Tibial nerve (tissue), 4 donors: ENCODE measurements at places on chromosomes 3 and 15. TPM values are rescaled to one million over a fixed set of nuclear protein-coding genes. Genes with fewer than 3 reads are reported as not detected.

DNA sequence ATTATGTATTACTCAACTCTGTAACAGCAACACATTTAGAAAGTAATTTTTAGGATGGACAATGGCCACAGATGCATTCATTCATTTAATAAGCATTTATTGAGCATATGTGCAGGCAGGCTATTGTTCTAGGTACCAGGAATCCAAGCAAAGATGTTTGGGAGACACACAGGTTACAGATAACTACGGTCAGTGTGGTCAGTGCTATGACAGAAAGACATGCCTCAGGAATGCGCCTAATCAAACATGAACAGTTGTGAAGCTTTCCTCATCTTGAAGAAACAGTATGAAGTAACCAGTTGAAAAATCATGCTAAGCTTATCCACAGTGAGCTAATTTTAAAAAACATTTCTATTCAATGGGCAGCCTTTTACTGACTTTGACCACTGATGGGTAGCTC is 155.4 kb upstream of the CCDC54 start:
- no peak overlapping the region for H3K27ac ChIP-seq
- H3K4me1 ChIP-seq = no peaks in the 10 kb centered on the region
- no peaks in the 10 kb centered on the region for H3K27me3 ChIP-seq
- no peak overlapping the region for H3K4me3 ChIP-seq

DNA sequence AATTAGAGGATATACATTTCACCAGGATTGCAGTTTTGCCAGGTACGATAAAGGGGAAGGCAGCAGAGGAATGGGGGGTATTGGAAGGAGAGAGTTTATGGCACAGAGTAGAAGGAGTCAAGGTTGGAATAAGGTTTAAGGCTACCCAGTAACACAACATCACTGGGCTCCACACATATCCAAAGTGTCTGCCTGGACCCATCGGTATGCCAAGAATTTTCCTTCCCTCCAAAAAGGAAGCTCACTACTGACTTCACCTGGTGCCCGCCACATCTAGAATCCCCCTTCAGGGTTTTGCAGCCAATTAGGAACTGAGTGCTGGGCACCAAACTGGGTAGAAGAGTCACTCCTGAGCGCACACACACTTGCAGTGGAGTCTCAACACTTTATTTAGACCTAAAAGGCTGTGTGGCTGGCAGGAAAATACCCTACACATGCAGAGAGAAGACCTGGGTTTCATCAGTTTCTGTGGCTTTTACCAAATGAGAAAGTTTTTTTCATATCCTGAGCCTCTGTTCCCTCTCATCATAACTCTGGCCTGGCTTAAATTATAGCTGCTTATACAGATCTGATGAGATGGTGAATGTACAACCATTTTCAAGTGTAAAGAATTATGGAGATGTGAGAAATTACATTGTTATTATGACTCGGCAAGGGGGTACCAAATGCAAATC is 190.8 kb upstream of the LPP start:
- H3K27ac ChIP-seq = no peak overlapping the region
- peaks cover 11% of the 10 kb centered on the region for H3K4me1 ChIP-seq
- no peak for DNase-seq
- no peaks in the 10 kb centered on the region for H3K27me3 ChIP-seq

GRCh38 chr3:179244878-179245277 is 6.0 kb downstream of the KCNMB3 start:
- H3K36me3 ChIP-seq = peaks cover 23% of the 10 kb centered on the region
- no peak for DNase-seq
- no peaks in the 10 kb centered on the region for H3K27me3 ChIP-seq

DNA sequence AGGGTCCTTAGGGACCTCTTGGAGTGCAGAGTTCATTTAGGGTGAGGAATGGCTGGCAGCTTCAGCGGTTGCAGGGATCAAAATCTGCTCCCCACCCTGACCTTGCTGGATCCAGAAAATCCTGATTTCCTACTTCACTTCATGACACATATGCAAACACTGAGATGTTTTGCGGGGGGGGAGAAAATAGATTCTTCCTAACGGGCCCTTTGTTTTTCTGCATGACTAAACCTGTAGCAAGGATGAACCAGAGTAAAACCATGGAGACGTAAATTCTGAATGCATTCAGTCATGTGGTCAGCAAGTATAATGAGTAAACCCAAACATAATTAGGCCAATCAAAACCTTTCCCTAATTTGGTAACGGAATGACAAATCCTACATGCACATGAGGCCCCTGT is 20.0 kb upstream of the RBP1 start:
- H3K4me1 ChIP-seq = no peaks in the 10 kb centered on the region
- no peak overlapping the region for H3K27ac ChIP-seq
- no peaks in the 10 kb centered on the region for H3K27me3 ChIP-seq
- H3K36me3 ChIP-seq = no peaks in the 10 kb centered on the region
- no peak overlapping the region for H3K4me3 ChIP-seq

- H3K36me3 ChIP-seq = no peaks in the 10 kb centered on the region
- H3K27me3 ChIP-seq = no peaks in the 10 kb centered on the region
- no peak overlapping the region for H3K27ac ChIP-seq
Observed at GRCh38 chr3:121757087-121757811, 7.7 kb upstream of the GOLGB1 start.

GRCh38 chr3:127053979-127054378 is 71.1 kb downstream of the PLXNA1 start:
- no peak overlapping the region for H3K4me3 ChIP-seq
- H3K27ac ChIP-seq = no peak overlapping the region
- no peaks in the 10 kb centered on the region for H3K27me3 ChIP-seq
- peak; percentile 11 for DNase-seq

- H3K4me3 ChIP-seq = no peak overlapping the region
- no peaks in the 10 kb centered on the region for H3K27me3 ChIP-seq
- H3K36me3 ChIP-seq = no peaks in the 10 kb centered on the region
- no peak overlapping the region for H3K27ac ChIP-seq
Observed at GRCh38 chr3:56197259-56197965, 270.9 kb downstream of the ERC2 start.

DNA sequence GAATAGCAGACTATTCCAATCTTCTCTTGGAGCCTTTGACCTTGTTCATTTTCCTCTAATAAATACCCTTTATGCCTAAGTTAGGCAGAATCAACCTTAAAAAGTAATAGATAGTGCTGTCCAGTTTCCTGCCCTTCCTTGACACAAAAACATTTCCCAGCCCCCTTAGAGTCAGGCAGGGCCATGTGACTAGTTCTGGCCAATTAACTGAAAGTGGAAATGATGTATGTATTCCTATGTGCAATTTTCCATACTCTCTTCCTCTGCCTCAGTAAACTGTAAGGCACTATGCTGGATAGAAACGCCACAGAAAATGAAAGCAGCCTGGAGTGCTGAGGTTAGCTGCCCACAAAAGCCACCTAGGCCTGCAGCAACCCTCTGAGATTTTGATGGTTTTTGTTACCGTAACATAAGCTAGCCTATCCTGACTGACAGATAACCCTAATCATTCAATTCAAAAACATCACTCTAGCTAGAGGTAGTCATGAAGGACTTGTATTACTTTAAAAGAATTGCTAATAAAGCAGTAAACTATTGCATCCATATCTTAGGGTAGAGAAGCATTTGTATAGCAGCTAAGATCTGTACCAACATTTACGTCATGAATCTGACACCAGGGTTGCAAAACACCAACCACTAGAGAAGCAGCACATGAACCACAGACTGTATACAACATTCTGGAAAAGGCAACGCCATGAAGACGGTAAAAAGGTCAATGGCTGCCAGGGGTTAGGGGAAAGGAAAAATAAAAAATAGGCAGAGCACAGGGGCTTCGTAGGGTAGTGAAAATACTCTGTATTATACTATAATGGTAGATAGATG is 112.9 kb downstream of the ULK4 start:
- no peak overlapping the region for H3K4me3 ChIP-seq
- no peak overlapping the region for H3K27ac ChIP-seq
- H3K4me1 ChIP-seq = no peaks in the 10 kb centered on the region
- H3K27me3 ChIP-seq = no peaks in the 10 kb centered on the region

GRCh38 chr15:39869858-39870515 is 50.1 kb downstream of the GPR176 start:
- DNase-seq = peak; percentile 21
- no peak overlapping the region for H3K4me3 ChIP-seq
- no peaks in the 10 kb centered on the region for H3K36me3 ChIP-seq
- no peaks in the 10 kb centered on the region for H3K4me1 ChIP-seq

GRCh38 chr3:158505117-158505516 is 65.9 kb upstream of the MLF1 start:
- H3K4me1 ChIP-seq = no peaks in the 10 kb centered on the region
- no peaks in the 10 kb centered on the region for H3K36me3 ChIP-seq
- DNase-seq = no peak
- no peaks in the 10 kb centered on the region for H3K27me3 ChIP-seq

DNA sequence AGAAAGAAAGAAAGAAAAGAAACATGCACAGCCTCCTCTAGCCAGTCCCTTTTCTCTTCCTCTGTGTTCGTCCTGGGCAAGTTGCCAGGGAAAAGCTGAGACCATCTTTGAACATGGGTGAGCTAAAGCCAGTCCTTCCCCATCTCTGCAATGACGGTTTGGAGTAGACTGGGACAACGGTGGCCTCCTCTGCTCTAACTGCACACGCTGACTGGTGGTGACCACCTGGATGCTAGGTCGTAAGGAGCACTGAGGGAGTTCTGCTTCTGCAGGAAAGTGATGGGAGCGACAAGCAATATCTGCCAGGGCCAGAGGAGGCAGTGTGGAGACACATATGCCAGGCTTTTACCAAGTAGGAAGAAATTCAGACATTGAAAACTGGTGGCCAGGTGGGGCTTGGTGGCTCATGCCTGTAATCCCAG is 111.7 kb downstream of the NUP210 start:
- DNase-seq = no peak
- H3K36me3 ChIP-seq = no peaks in the 10 kb centered on the region
- H3K27me3 ChIP-seq = no peaks in the 10 kb centered on the region
- no peak overlapping the region for H3K4me3 ChIP-seq

GOLGA6B gene
- 0.42 TPM for total RNA-seq

CCK gene
- total RNA-seq = not detected

AMOTL2 gene
- total RNA-seq = 276 TPM

EPHB1 gene
- 2.6 TPM for total RNA-seq

SCAMP2 gene
- total RNA-seq = 64.9 TPM

DCLK3 gene
- total RNA-seq = 37.3 TPM
